ENCODE measurements at places on chromosomes 12 and 14.

DNA sequence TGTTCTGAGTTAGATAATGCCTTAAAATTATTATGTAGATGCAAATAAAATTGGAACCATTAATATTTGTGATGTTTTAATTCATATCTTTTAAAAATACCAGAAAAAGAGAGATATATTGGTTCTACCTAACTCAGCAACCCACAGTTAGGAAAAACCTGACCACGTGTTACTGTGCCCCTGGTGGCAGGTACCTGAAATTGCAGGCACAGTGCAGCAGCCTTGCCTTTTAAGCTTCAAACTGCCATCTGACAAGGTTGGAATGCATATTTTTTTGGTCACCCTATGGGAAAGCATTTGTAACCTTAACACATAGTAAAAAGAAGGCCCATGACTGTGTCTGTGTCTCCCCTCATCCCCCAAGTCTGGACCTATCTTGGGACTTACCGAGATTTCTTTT is 109.4 kb upstream of the NOS1 start:
- no peak for DNase-seq

GRCh38 chr14:99272899-99273765 is 1.1 kb upstream of the BCL11B start:
- peak; percentile 69 for DNase-seq

- no peak for DNase-seq
Observed at GRCh38 chr14:102138961-102139285, 774 bp upstream of the WDR20 start.

DNA sequence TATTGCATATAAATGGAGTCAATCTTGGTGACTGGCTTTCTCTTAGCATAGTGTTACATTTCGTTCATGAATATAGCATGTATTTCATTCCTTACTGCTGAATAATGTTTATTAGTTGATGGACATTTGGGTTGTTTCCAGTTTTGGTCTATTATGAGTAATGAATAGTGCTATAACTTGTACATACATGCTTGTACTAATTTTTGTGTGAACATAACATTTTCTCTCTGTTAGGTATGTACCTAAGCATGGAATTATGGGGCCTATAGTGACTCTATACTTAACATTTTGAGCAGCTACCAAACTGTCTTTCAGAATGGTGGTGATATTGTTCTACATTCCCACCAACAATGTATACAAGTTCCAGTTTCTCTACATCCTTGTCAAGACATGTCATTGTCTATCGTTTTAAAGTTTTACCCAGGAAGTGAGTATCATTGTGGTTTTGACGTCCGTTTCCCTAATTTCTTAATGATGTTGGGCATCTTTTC is 23.1 kb downstream of the ATP2A2 start:
- no peak for DNase-seq

DNA sequence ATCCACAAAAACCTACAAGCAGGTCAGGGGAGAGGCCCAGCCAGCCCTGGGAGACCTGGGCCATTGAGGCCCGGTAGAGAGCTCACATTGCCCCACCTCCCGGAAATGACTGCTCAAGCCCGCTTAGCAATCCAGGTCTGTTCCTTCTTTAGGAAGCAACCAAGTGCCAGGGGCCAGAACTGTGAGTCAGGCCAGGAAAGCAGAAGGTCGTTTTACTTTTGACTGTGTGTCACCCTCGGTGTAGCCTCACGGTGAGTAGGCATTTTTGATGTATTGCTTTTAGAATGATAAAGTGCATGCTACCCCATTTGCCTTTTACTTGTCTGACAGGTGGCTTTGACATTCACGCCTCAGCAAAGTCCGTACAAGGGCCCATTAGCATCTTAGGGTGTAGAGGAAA is 25.4 kb upstream of the PWP1 start:
- DNase-seq = no peak

DNA sequence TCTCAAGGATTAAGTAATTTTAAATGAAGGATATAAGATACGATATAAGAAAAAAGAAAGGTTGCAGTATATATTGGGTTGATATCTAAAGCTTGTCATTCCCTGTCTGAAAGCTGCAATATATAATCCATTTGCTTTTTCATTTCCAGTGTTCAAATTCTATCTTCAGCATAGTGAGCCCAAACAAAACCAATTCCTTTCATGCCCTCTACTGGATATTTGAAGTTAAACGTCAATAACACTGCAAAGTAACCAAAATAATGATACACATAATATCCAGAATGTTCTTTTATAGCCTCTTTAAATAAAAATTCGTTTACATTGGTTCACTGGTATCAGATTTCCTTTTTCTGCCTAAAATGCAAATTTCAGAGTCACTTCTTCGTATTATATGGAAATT is 64.5 kb upstream of the DAAM1 start:
- no peak for DNase-seq

DNA sequence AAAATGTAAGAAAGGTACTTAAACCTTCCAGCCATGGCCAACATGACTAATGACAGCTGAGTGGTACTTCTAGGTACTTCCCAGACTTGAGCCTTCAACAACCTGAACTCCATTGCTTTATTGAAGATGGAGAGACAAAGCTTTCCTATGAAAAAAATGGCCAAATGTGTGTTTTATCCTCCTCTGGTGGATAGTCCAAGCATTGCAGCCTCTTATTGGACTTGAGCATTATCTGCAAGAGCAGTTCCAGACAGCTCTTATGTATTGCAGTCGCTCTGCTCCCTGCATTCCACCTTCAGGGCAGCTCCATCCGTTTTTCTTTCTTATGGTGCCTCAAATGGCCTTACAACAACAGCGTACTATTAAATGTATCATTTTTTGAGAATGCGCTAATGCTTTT is 588.2 kb downstream of the NRXN3 start:
- peak; percentile 42 for DNase-seq

DNA sequence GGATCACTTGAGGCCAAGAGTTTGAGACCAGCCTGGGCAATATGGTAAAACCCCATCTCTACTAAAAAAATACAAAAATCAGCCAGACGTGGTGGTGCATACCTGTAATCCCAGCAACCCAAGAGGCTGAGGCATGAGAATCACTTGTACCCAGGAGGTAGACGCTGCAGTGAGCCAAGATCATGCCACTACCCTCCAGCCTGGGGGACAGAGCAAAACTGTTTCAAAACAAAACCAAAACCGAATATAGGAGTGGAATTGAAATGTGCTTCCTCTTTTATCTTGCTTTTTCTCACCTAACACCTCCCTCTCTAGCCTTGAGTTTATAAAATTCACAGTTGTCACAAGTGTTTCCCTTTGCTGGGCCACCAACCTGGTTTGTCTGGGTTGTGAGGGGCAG is 181.9 kb downstream of the PAH start:
- DNase-seq = no peak

- peak; percentile 11 for DNase-seq
Observed at GRCh38 chr14:94011795-94012194, 14.3 kb upstream of the OTUB2 start.

- DNase-seq = no peak
Observed at GRCh38 chr14:68651075-68651474, 141.8 kb downstream of the ZFP36L1 start.

- no peak for DNase-seq
Observed at GRCh38 chr14:33987565-33988080, 36.7 kb upstream of the EGLN3 start.

DNA sequence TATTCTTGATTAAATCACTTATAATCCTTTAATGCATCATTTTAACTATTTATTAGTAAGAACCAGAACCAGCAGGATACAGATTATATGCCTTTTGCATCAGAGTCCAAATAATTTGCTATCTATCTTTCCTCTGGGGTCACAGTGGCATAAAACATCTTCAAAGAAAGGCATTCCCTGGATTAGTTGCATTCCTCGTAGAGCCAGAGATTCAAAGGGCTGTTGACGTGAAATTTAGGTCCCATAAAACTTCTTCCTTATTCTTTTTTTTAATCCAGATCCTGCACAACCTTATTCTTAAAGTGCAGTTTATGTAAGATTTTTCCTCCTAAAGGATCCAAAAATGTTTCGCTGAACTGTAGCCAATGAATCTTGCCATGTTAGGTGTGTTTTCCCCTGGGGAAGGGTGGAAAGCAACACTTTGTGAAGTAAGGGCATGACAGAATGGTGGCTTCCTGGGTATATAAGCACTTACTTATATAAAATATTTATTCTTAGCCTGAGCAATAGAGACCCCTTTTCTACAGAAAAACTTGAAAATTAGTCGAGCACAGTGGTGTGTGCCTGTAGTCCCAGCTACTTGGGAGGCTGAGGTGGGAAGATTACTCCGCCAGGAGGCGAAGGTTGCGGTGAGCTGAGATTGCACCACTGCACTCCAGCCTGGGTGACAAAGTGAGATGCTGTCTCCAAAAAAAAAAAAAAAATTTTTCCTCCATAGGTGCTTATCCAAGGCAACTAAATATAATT is 208.7 kb downstream of the PCNX1 start:
- DNase-seq = no peak

DNA sequence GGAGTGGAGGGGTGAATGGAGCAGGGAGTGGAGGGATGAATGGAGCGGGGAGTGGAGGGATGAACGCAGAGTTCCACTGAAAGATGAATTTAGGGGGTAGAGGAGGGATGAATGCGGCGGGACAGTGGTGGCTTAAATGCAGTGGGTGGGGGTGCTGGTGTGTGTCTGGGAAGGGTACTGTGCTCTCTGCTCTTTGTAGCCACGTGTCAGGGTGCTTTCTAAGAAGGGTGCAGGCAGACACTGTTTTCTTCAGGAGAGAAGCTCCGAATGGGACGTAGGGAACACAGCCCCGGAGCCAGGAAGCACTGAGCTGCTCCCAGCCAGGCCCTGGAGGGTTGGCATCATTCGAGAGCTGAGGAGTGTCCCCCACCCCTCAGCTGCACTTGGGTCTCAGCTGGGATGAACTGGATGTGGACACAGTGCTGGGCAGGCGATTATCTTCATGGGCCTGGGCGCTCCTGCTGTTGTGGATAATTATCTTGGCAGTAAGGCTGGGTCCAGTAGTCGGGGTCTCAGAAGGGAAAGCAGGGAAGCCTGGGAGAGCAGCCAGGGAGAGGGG is 9.5 kb upstream of the CEP170B start:
- DNase-seq = no peak

DNA sequence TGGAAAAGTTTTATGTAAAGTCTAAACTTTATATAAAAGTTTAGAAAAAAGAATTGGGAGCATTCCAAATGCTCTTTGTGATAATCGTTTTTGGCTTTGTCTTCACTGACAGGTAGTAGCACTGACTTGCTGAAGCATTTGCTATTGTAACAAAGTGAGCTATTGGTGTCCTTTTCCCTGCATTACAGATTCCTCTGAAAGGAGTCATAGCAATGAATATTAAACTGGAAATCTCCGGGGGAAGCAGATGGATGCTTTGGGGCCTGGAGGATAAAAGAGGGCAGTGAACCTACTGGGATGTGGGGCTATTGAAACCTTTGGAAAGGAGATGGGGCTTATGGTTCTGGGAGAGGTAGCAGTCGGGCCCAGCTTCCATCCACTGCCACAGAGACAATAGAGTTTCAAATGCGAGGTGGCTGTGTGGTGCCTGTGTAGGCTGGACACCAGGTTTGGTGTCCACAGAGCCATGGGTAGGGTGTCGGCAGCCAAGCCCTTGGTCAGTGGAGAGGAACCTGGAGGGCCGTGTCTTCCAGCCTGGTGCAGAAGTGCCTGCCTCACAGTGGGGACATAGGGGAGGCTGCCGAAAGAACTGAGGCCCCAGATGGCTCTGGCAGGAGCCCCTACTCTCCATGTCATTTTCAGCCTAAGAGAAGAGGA is 10.1 kb downstream of the GSG1 start:
- no peak for DNase-seq

DNA sequence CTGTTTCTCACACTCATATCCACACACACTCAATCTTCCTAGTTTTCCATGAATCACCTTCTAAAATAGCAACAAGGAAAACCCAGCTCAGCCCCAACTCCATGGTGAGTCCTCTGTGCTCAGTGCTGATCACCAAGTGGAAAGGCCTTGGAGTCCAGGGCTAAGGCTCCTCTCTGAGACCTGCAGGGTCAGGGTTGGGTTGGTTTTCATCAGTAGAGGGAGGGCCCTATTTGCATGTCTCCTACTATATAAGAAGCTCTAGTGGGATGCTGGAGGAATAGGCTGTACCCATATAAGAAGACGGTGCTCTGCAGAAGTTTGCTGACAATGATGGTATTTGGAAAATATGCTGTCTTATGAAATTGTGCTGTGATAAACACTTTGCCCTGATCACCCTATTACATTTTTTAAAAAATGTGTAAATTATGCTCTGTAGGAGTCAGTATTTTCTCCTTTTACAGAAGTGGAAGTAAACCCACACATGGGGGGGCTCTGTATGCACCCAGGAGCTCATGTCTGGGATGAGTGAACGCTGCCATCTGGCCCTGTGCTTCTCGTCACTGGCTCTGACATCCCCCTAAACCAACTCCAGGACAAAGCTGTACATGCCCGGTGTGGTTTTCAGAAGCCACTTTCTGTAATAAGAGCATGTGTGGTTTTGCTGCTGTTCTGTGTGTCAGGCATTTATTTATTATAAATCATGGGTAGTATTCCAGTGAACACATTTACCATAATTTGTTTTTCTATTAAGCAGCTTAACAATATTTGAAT is 536.3 kb downstream of the TMEM121 start:
- no peak for DNase-seq

- DNase-seq = no peak
Observed at GRCh38 chr14:89504602-89505313, 87.7 kb upstream of the FOXN3 start.

GRCh38 chr12:54287261-54288157 is 7.0 kb downstream of the HNRNPA1 start:
- DNase-seq = no peak

DNA sequence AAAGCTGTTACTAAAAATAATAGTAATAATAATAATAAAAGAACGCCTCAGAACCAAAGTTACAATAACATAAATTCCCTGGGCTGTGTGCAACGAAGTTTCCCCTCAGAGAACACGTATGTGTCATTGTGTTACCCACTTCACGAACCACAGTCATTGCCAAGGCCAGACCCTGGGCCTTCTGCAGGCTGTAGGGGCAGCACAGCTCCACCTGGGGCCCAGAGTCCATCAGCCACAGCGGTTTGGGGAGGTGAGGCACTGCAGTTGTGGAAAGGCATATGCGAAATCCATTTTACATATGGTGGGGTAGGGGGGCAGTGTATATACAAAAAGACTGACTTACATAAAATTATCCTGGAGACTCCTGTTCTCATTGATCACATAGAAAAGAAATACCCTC is 56.1 kb downstream of the ESR2 start:
- DNase-seq = no peak

DNA sequence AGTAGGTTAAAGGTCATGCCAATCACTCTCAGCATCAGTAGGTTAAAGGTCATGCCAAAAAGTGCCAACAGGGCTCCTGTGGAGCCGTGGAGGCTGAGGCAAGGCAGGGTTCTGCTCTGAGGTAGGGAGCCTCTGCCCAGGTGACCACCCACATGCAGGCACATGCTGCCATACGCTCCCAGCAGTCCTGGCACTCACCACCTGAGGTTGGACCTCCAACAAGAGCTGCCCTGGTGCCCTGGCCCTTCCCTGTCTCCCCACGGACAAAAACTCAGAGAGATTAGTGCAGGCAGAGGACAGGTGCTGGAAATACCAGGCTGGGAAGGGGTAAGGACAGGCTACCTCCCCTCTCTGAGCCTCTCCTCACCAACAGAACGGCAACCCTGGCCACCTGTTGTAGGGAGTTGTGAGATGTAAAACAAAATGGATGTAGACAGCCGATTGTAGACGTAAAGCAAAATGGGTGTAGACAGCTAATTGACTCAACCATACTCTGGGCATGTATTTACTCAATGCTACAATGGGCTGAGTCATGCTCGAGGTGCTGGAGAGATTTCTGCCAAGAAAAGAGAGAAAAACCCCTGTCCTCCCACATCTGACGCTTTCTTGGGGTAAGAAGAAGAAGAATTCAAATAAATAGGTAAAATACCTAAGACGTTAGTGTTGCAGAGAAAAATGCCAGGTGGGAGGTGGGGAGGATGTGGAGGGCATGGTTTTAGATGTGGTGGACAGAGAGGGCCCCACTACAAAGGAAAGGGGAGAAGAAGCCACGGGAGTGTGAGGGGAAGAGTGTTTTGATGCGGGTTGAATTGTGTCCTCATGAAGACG is 32.4 kb downstream of the LTBP2 start:
- DNase-seq = no peak

All from NCI-H1105 (cell line).